ENCODE measurements at places on chromosomes 3 and 15. TPM values are rescaled to one million over a fixed set of nuclear protein-coding genes. Genes with fewer than 3 reads are reported as not detected.

Gene ITIH1
- not detected for total RNA-seq

Gene MED12L
- 0.33 TPM for total RNA-seq

Gene PLD1
- 19.0 TPM for total RNA-seq

DNA sequence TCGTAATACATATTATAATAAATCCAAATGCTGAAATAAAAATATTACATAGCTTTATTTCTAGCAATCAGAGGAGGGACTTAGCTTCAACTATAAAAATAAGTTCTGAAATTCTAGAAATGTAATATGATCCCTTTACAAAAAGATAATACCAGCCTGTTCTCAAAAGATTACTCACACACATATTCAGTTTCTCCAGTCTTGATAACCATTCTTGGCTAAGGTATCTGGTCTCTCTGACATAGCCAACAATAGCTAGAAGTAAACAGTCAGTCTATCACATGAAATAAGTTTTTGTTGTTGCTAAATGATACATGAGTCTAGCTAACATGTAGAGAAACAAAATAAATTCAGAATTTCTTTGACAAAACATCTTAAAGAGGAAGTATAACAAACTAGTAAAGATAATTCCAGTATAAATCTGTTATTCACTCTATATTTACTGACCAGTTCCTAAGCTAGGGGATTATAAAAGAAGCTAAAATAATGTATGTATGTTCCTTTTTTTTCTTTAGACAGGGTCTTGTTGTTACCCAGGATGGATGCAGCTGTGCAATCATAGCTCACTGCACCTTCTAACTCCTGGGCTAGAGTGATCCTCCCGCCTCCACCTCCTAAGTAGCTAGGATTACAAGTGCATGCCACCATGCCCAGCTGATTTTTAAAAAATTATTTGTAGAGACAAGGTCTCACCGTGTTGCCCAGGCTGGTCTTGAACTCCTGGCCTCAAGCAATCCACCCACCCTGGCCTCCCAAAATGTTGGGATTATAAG is 170.6 kb downstream of the TBL1XR1 start:
- peak; percentile 24 for DNase-seq

GRCh38 chr3:156668073-156668763 is 6.2 kb upstream of the TIPARP start:
- DNase-seq, result peak; percentile 45

GRCh38 chr3:34859746-34860145 is 779.6 kb upstream of the ARPP21 start:
- no peak for DNase-seq

DNA sequence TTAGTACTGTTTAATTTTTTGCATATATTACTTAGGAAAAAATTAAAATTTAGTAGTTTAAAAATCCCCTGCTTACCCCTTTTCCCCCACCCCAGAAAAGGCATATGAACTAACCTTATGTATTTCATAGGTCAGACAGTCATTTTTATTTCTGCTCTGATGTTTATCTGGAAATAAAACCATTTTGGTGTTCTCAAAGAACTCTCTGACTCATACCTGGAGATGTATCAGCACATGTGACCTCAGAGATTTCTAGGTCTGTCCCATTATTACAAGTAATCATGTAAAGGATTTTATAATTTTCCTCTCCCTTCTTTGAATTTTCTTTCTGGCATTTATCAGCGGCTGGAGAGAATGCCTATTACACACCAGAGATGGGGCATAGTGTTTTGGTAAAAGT is 14.1 kb upstream of the CCR8 start:
- no peak for DNase-seq

DNA sequence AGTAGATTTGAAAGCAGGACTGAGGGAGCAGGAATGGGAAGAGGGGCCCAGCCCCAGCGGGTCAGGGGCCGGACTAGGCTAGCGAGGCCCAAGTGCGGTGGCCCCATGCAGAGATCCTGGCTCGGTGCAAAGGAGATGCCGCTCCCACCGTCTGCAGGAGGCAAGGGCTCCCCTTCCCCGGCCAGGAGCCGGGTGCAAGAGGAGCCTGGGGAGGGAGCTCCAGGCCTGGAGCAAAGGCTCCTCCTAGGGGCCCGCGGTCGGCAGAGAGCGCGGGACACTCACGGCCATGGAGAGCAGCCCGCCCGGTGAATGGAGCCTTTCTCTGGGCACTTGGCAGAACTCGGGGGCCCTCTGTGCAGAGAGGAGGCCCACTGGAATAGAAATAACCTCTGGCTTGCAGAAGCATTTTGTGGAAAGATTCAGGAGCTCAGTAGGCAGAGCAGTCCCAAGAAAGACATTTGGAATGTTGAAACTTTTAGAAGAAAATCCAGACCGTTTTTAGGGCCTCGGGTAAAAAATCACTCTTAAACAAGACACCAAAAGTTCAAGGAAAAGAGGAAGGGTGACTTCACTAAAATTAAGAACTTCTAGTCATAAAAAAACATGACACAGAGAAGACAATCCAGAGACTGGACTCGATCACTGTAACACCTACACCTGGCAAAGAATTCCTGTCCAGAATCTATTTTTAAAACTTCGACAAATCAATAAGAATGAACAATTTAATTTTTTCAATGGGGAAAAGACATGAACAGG is 43.0 kb upstream of the USP3 start:
- no peak for DNase-seq

GRCh38 chr3:85050821-85051220 is 92.0 kb downstream of the CADM2 start:
- DNase-seq, result no peak

DNA sequence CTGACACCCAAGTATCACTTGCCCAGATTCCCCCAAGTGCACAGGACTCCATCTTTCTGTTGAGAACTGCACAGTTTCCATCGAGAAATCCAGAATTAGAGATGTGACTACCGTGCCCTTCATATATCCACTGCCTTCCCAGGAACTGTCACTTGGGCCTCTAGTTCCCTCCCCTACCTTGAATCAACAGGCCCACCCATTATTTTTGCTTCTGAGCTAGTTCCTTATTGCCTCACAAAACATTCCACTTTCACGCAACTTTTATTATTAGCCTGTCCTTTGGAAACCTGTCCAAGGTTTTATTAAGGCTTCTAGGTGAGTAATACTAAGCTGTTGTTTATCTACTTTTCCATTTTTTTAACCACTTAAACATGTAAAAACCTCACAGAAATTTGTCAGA is 17.1 kb upstream of the SLC30A4 start:
- DNase-seq, result no peak

- peak; percentile 21 for DNase-seq
Measured at GRCh38 chr3:13860001-13860400, 19.9 kb downstream of the WNT7A start.

GRCh38 chr3:38604246-38604645 is 45.2 kb downstream of the SCN5A start:
- no peak for DNase-seq

GRCh38 chr3:157163217-157163953 is 3.4 kb upstream of the CCNL1 start:
- DNase-seq, result no peak

- DNase-seq, result no peak
Measured at GRCh38 chr3:56303487-56303886, 164.8 kb downstream of the ERC2 start.

DNA sequence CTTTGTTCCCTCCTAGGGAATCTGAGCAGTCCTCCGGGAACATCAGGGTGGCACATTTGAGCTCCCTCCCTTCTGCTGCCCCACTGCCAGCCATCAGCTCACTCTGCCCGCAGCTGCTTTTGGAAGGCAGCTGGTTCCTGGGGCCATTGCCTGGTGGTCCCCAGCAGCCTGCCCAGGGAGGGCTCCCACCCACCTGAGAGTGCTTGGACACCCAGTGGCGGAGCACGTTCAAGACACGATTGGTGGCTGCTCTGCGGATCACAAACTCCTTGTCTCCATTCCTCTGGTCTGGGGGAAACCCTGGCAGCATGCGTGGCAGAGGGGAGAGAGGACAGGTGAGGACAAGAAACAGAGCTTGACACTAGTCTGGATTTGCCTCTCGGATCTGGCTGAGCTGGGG is 53.7 kb upstream of the CTSH start:
- no peak for DNase-seq

GRCh38 chr3:141012571-141012970 is 38.6 kb upstream of the SPSB4 start:
- DNase-seq, result no peak

DNA sequence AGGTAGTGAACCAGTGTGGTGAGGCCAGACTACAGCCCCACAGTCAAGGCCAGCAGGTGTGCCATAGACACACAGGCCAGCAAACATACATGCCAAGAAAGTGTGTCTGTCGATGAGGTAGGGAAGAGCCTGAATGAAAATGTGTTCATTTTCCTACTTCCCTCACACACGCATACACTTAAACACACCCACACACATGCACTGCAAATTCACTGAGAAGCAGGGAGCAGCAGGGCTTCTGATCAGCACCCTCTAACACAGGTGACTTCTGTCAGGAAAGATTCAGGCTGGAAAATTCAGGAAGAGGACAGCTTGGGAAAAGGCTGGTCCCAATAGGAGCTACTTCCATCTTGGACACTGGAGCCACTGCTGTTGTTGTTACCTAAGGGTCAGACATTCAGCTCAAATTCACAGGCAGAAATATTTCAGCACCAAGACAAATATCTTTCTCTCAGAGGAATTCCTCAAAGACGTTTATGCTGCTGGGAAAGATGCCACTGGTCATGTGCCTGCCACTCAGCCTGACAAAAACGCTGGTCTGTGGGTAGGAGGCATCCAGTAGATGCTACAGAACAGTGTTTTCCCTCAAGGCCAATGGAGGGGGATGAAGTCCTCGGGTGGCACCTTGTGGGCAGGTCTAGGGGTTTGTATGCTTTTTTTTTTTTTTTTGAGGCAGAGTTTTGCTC is 40.9 kb upstream of the LARS2 start:
- no peak for DNase-seq

GRCh38 chr3:104846270-104846669 is 520.4 kb upstream of the ALCAM start:
- DNase-seq, result no peak

GRCh38 chr15:67523330-67523729 is 2.4 kb downstream of the C15orf61 start:
- no peak for DNase-seq
